ENCODE measurements at places on chromosomes 13 and 19.

DNA sequence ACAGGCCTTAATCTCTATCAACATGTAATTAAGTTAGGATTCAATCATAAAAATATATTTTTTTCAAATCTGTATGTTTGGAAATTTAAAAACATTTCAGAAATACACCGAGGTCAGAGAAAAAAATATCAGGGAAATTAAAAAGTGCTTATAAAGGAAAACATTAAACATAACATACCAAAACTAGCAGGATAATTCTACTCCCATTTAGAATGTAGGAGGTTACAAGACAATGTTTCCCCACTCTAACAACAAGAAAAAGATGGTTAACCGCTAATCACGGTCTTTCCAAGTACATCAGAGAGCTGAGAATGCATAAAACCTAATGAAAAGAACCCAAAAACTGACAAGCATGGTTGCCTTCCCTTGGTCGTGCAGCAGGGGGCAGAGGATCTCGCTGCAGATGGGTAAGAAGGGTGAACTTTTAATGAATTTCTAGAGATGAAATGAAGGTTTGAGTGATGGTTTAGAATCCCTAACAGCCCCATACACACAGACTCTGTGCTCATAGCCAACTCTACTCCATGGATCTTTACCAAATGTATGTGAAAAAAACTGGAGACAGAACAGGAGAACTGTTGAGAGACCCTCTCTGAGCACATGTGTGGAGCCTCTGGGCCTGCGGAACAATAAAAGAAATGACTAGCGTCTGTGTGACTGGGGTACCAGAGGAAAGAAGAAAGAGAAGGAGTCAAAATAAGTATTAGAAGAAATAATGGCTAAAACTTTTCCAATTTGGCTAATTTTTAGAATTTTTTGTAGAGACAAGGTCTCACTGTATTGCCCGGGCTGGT, 51.3 kb upstream of the LSM14A start:
- no peak for DNase-seq

- DNase-seq, result no peak
These were observed 33.6 kb upstream of the FFAR2 start for GRCh38 chr19:35414442-35414841.

DNA sequence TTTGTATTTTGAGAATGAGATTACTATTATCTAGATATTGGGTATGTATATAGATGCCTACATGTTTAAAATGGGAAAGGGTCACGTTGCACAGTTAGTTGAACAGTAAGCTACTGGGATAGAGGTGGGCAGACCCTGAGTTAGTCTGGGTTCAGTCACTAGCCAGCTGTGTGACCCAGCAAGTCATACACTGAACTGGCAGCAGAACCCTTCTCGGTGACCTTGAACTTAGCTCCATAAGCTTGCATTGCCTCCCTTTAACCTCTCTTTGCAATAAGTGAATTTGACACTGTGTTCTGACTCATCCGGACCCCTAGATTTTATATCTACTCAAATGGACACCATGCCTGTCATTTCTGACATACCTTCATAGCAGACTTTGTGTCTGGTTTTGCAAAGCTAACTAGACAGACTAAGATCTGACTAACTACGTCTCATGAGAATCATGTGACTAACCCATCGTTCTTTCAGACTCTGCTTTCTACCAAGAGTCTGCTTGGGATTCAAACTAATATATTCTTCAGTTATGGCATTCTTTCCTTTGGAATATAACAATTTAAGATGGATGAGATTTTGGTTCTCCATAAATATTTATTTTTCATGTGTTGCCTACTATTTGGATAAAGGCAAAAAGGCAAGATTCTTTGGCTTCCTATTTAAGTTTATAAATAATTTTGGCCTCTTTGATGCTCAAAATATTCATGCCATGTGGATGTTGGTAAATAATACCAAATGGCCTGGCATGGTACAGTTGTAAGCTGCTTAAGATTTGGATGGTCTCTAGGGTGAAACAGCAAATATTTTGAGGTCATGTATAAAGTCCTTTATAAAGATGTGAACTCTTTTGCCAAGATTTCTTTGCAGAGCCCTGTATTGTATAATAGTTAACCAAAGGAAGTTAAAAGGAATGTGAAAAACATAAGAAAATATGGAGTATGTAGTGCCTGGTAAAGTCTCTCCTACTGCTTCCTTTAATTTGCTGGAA, 159.3 kb downstream of the ITGBL1 start:
- no peak for DNase-seq

- DNase-seq, result no peak
These were observed 3.4 kb upstream of the FLT3LG start for GRCh38 chr19:49470615-49470978.

- DNase-seq, result no peak
These were observed 5.8 kb upstream of the ERCC2 start for GRCh38 chr19:45376045-45376724.
